ENCODE measurements at places on chromosomes 5 and 9.

GRCh38 chr5:132689513-132689912 lies 15.7 kb downstream of the IL4 start:
- no peak for DNase-seq

DNA sequence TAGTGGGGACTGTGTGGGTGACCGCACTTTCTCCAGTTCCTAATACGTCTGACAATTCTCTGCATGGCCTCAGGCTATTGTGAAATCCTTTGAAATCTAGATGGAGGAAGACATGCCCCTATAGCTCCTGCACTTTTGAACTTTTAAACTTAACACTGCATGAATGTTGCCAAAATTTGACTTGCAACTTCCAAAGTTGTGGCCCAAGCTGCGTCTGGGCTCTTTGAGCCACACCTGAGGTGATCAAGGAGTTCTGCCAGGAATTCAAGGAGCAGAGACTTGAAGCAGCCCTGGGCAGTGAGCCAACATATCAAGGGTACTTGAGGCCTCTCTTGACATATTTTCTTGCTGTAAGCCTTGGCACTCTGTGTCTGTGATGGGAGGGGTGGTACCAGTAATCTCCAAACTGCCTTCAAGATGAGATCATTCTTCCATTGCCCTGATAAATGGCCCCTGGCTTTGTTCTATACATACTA lies 1336.1 kb upstream of the CDH9 start:
- no peak for DNase-seq

GRCh38 chr5:148950471-148950863 lies 112.4 kb downstream of the SH3TC2 start:
- no peak for DNase-seq

GRCh38 chr9:104386425-104387069 lies 117.5 kb upstream of the OR13F1 start:
- no peak for DNase-seq

DNA sequence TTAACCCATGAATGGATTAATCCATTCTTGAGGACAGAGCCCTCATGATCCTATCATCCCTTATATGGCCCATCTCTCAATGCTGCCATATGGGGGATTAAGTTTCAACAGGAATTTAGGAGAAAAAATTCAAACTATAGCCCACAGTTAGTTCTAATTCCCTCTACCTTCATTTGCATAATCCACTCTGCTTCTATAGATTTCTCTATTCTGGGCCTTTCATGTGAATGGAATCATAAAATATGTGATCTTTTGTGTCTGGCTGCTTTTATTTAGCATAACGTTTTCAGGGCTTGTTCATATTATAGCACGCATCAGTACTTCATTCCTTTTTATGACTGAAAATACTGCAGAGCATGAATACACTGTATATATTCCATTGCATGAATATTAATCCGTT lies 55.4 kb downstream of the CTSL start:
- no peak for DNase-seq

DNA sequence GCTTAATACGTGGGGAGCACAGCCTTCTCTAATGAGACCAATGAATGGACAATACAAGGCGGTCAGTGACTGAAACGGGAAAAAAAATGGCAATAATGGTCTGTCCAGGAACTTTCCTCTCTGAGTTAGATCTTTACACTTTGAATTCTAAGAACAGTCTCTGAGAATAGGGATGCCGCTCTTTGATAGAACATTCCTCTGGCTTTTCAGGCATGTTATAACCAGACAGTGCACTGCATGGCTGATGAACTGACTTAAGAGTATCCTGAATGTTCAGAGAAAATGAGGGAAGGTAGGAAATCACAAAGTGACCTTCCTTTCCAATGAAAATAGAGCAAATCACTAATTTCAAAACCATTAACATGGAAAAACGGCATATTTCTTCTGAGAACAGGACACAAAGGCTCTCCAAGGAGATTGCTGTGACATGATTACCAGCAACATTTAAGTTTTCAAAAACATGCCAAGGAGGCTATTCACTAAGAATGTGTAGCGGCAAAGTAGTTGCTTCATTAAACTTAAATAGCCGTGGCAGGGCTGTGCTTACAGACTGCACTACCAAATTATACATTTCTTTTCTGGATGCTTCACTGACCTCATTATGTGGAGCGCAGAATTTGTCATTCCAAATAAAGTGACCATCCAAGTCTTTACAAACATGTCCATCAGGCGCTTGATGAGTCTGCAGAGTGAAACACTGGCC lies 105.9 kb downstream of the MARCHF3 start:
- DNase-seq, result no peak

DNA sequence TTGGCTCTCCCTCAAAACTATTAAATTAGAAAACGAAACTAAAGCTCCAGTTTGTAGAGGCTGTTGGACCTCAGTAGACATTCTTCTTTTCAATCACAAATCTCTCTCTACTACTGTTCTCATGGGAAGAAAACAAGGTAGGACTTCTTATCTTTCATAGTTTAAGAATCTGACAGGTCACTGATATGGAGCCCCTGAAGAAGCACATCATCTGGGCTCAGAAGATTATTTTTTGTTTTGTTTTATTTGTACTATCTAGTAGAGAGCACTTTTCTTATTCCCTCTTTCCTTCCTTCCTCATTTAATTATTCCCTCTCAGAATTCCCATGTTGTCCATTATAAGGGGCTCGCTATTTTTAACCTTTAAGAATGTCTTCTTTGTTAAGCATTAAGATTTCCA lies 26.3 kb downstream of the STARD4 start:
- no peak for DNase-seq

DNA sequence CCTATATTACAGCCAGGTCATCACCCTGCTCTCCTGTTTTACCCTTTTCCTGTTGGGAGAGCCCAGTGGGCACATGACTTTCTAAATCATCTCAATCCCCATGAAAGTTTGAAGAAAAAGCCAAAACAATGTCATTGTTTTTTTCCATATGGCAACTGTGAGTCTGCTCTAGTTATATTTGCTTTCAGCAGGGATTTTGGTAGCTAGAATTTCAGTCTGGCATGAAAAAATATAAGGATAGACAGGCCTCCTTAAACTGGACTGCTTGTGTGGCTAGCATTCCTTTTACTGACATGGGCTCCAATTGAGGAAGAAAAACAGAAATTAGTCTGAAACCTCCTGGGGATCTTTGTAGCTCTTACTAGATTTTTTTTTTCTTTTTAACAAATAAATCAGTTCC lies 25.6 kb downstream of the MOCS2 start:
- no peak for DNase-seq
